ENCODE measurements at places on chromosomes 6 and 20.

DNA sequence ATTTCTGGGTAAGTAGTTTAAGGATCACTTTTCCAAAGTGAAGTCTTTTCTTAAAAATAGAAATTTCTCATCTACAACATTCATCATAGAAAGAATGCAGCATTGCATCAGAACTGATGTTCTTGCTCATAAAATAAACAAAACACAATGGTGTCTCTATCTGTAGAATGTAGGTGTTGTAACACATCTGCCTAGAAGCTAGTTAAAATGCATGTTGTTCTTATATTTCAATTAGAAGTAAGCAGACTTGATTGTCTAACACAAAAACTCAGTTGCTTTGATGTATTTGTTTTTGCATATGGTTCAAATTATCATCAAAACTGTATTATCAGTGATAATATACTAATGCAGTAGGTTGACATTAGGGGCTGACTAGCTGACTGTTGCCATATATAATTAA lies 654.7 kb upstream of the FLRT3 start:
- no peak for DNase-seq

- no peak for DNase-seq
Observed at GRCh38 chr20:33862709-33863403, 51.7 kb downstream of the CHMP4B start.

DNA sequence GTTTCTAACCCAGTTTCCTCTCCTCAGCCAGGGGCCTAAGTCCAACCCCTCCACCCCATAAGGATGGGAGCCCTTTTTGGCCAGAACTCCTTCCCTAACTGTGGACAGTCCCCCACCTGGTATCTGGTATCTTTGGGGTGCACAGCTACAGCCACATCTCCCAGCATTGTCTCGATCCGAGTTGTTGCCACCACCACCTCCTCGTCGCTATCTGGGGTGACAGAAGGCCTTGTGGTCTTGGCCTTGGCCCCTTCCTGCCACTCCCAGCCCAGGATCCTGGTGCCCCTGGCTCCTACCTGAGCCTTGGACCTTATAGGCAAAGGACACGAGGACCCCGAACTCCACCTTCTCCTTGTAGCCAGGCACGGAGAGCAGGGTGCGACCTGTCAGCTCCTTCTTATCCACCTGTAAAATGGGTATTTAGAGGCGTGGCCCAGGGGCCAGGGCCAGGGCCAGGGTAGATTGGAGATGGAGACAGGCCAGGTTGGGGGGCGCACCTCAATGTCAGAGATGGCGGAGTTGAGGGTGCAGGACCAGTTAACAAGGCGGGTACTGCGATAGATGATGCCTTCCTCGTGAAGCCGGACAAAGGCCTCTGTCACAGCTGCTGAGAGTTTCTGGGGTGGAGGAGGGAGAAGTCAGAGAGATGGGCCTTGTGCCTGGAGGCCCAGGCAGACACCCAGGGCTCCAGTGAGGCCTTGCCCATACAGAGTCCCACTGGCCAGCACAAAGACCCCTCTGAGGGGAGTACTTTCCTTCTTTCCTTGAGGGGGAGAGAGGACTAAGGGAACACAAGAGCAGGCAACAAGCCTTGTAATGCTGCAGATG lies 7.2 kb upstream of the VWA7 start:
- no peak for DNase-seq

DNA sequence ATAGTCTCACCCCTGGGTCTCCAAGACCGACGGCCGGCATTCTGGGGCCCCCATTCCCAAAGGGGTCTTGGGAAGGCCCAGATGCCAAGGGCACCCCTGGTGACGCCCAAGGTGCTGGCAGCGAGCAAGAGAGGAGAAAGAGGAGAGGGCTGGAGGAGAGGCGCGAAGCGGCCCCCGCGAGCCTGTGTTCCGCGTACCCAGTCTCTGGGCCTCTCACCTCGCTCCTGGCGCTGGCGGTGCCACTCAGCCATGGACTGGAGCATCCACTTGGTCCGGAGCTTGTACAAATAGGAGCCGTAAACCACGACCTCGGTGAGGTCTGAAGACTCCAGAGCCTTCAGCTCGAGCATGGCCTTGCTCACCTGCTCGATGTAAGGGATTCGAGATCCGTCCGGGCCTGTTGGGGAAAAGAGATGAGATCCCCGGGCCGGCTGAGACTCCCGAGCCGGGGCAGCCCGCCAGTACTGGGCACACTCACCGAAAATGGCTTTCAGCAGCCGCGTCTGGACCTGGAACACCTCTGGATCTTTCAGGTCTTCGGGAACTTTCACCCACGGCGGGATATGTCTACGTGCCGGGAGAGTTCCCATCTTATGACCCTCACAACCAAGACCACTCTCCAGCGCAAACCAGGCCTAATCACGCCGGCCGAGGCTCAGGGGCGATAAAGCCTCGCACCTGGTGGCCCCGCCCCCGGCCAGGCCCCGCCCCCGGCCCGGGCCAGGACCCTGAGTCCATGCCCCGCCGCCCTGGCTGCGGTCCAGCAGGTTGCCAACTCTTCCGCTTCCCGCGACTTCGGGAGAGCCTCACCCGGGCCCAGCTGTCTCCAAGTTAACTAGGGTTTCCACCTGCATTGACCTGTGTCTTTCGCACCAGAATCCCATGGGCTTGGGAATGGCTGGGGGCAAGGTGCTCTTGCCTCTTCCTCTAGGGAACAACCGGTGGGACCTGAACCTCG lies at the start of gene DPPA5:
DPPA5 (minus strand) TSS at position 641 of the 958 bp plus-strand sequence; CDS start at position 590, 51 bp downstream.
- DNase-seq = no peak

DNA sequence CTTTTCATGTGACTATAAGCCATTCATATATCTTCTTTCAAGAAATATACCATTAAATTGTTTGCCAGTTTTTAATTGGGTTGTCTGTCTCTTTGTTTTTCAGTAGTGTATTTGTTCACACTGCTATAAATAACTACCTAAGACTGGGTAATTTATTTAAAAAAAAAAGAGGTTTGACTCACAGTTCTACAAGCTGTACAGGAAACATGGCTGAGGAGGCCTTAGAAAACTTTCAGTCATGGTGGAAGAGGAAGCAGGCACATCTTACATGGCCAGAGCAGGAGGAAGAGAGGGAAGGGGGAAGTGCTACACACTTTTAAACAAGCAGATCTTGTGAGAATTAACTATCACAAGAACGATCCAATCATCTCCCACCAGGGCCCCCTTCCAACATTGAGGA lies 255.3 kb downstream of the EPM2A start:
- DNase-seq = no peak

GRCh38 chr6:113344969-113345368 lies 512.2 kb upstream of the MARCKS start:
- DNase-seq = no peak

GRCh38 chr6:151063352-151063751 lies 176.4 kb upstream of the AKAP12 start:
- DNase-seq = no peak

DNA sequence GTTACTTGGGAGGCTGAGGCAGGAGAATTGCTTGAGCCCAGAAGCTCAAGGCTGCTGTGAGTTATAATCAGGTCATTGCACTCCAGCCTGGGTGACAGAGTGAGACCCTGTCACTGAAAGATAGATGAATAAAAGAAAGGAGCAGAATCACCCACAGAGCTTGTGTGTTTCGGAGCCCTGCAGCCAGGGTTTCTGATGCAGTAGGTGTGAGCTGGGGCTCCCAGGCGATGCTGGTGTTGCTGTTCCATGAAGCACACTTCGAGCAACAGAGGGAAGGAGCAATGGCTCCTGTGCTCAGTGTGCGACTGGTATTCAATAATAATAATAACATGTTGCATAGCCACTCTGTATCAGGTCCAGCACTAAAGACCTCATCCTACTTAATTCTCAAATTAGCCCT lies 197.5 kb upstream of the CST7 start:
- DNase-seq = no peak

DNA sequence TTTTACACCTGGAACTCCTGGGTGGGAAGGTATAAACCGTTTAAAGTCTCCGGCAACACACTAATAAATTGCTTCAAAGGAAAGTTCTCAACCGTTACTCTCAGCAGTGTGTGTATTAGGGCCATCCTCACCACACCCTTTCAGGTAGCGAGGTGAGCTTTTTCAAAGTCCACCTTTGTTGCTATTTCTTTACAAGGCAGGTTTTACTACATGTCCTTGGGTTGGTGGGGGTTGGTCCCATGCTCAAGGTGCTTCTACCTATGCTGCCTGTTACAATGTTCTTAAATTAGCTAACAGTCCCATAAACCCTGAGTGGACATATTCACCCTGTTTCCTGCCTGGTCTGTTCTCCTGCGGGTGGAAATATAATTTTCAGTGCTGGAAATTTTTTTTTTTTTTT lies 13.2 kb upstream of the OSER1 start:
- DNase-seq = no peak

- DNase-seq = no peak
Observed at GRCh38 chr6:84258268-84258667, 30.8 kb upstream of the CEP162 start.

GRCh38 chr20:433300-433975 lies 25.3 kb downstream of the RBCK1 start:
- DNase-seq = no peak

GRCh38 chr6:125201961-125202729 lies 48.6 kb downstream of the TPD52L1 start:
- no peak for DNase-seq

DNA sequence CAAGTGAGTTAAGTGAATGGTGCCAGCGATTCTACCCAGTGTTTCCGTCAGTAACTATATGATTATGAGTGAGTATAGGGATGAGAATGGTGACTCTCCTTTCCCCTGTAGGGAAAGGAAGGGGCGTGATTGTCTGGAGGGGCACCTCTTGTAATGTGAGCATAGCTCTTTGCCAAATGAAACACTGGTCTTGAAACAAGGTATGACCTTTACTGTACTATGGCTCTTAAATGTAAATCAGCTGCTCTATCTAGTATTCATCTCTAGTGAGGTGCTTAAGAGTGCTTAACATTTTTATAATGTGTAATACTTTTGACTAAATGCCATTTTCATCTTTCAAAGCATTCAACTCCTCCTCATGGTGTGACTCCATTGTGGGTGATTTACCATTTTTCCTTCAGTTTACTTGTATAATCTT lies 11.0 kb downstream of the PANK2 start:
- DNase-seq = no peak

GRCh38 chr6:26629359-26629758 lies 30.2 kb downstream of the ZNF322 start:
- DNase-seq = no peak

All from bone marrow (tissue), 2 donors.